ENCODE measurements at places on chromosomes 16 and 17. TPM values are rescaled to one million over a fixed set of nuclear protein-coding genes. Genes with fewer than 3 reads are reported as not detected.

CFAP52 gene
- total RNA-seq: not detected

PRCD gene
- 0.38 TPM for total RNA-seq

DNA sequence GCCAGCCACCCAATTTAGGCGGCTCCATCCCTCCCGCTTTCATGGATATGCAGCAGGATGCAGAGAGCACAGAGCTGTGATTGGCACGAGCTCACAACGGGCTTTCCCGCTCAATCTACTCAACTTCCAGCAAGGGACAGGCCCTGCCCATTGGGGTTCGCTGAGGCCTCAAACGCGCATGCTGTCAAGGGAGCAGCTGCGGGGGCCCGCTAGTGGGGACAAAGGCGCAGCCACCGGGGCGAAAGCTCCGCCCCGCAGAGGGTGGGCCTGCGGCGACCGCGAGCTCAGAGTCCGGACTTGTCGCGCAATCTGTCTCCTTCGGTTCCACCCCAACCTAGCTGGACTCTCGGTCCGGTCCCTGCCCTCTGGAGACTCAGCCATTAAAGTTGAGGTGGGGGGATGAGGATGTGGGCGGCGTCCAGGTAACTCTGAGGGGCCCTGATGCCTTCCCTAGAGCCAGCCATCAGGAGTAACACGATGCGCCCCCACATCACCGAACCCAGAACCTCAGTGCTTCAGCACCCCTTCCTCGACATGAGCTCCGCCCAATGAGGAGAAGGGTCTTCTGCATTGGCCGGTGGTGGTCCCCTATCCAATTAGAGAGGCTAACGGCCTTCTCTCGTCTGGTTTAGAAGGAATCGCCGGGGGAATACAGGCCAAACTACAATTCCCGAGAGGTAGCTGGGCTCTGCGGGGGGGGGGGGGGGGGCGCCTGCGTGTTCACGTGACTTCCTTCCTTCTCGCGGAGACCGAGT lies 489 bp upstream of the NFATC3 start:
- no peaks in the 10 kb centered on the region for H3K36me3 ChIP-seq
- H3K4me3 ChIP-seq: peak overlapping the region; percentile 60
- DNase-seq: peak; percentile 98
- H3K4me1 ChIP-seq: peaks cover 19% of the 10 kb centered on the region
- H3K27ac ChIP-seq: peak overlapping the region; percentile 98

- H3K4me3 ChIP-seq: no peak overlapping the region
- no peak for DNase-seq
- H3K4me1 ChIP-seq: no peaks in the 10 kb centered on the region
- H3K27me3 ChIP-seq: no peaks in the 10 kb centered on the region
- H3K27ac ChIP-seq: no peak overlapping the region
- H3K36me3 ChIP-seq: no peaks in the 10 kb centered on the region
Observed at GRCh38 chr17:15194859-15195277, 70.3 kb downstream of the PMP22 start.

GRCh38 chr17:39716879-39717536 lies 13.3 kb downstream of the MIEN1 start:
- DNase-seq: no peak
- no peaks in the 10 kb centered on the region for H3K4me1 ChIP-seq
- no peak overlapping the region for H3K4me3 ChIP-seq
- 0 out of 2 replicates have a peak overlapping the region, but pooled peaks have one; percentile 63 for H3K27ac ChIP-seq

DNA sequence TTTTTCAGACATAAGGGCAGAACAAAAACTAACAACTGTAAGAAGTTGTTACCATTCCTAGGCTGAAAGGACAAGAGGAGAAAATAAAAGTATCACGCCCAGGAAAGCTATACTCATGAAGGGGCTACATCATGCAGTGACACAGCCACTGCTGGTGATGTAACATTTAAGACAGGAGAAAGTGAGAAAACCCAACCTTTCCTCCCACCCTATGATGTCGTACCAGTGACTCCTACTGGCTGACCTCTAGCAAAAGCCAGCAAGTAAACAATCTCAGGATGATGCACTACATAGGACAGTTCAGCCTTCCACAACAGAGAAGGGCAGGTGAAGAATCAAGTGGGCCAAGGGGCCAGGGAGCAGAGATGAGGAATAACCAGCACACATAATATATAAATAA lies 14.0 kb upstream of the OR1E2 start:
- H3K27me3 ChIP-seq: no peaks in the 10 kb centered on the region
- peak; percentile 80 for DNase-seq
- no peaks in the 10 kb centered on the region for H3K36me3 ChIP-seq

DNA sequence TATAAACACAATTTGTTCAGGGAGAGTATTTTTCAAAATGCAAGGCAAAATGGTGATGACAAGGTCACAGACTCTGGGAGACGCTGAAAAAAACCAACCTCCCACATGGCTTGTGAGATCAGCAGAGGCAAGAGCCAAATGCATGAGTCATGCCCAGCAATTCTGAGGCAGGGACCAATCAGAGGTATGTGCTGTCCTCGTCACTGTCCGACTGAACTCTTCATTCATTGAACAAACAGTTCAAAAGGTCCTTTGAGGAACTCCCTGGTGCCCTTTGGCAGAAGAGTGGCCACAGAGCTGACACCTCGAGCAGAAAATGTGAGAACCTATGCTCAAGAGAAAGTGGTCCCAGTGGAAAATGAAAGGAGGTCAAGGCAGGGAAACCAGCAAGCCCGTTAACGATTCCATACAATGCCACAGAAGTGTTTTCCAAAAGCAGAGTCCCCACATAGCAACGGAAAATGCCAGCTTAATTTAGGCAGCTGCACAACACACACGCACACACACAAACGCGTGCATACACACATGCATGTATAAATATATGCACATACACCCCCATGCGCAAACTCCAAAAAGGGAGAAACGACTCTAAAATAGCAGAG lies 50.9 kb downstream of the CDH11 start:
- H3K36me3 ChIP-seq: no peaks in the 10 kb centered on the region
- no peak overlapping the region for H3K4me3 ChIP-seq
- H3K27me3 ChIP-seq: no peaks in the 10 kb centered on the region
- 0 out of 2 replicates have a peak, but pooled peaks cover 5% of the 10 kb centered on the region for H3K4me1 ChIP-seq
- H3K27ac ChIP-seq: no peak overlapping the region

All from GM23338 (cell line).